Astrocyte of the cerebellum (primary cell): ENCODE measurements at places on chromosomes 6 and 20.

GRCh38 chr20:62740286-62741141 is 31.9 kb downstream of the NTSR1 start:
- peak; percentile 33 for DNase-seq

DNA sequence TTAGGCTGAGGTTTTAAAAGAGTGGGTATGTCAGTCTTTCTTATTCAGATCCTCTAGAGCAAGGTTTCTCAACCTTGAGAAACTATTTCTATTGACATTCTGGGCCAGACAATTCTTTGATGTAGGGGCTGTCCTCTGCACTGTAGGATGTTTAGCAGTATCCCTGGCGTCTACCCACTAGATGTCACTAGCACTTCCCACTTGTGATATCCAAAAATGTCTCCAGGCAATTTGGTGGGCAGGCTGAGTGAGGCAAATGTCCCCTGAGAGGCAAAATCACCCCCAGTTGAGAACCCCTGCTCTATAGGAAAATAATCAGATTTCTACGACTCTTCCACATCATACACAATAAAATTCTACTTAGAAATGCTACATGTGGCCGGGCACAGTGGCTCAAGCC is 7.7 kb upstream of the ZKSCAN8 start:
- no peak for DNase-seq

GRCh38 chr20:5402903-5403531 is 86.3 kb upstream of the PROKR2 start:
- no peak for DNase-seq

- no peak for DNase-seq
Observed at GRCh38 chr6:48985025-48985424, 478.0 kb downstream of the MMUT start.

DNA sequence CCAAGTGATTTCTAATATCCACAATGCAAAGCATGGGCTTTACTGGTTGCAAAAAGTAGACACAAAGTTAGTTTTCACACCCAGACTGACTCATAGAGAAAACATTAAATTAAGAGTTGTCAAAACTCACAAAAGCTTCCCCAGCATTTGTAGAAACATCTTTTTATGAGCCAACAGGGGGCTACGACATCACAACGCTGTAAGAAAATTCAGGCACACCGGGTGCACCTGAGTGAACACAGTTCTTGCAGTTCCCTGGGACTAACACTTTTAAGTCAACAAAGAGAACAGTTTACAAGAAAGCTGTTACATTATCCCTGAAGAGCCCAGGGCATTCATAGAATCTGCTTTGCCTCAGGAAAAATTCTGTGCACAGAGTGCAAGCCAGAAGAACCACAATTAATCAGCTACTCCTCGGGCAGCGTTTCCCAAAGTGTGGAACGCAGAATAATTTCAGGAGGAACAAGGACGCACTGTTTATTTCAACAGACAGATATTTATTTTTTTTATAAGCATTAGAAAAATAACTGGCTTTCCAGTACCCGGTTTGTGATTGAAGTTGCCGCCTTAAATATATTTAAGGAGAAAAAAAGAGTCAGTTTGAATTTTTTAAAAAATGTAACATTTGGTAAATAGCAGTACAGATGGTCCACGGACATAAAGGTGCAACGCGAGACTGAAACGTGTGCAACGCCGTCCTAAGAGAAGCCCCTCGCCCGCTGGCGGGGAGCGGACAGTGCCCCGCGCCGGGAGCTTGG is 1.2 kb downstream of the NCOA5 start:
- no peak for DNase-seq

- peak; percentile 15 for DNase-seq
Observed at GRCh38 chr6:38646166-38646878, 6.6 kb upstream of the BTBD9 start.

- peak; percentile 50 for DNase-seq
Observed at GRCh38 chr6:146545581-146545980, 1.9 kb downstream of the RAB32 start.

- DNase-seq = no peak
Observed at GRCh38 chr6:13226071-13226470, 102.3 kb downstream of the TBC1D7 start.
